ENCODE measurements at places on chromosomes 2 and 18.

- no peak for DNase-seq
These were observed 12.6 kb upstream of the SATB2 start for GRCh38 chr2:199470361-199470671.

DNA sequence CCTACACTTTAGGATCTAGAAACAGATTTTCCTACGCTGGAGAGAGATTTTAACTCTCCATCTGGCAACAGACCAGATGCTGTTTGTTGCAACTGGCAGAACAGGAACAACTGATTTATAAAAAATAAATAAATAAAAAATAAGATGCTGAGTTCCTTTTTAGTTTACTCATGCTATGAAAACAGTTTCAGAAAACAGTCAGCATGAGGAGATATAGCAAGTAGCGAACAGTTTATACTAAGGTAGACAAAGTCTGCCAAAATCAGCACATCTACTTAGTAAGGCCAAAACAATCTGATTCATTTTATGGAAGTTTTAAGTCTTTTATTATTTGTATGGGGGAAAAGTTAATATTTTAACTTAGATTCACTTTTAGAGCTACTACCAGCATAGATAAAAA is 974.0 kb upstream of the CNTNAP5 start:
- no peak for DNase-seq

DNA sequence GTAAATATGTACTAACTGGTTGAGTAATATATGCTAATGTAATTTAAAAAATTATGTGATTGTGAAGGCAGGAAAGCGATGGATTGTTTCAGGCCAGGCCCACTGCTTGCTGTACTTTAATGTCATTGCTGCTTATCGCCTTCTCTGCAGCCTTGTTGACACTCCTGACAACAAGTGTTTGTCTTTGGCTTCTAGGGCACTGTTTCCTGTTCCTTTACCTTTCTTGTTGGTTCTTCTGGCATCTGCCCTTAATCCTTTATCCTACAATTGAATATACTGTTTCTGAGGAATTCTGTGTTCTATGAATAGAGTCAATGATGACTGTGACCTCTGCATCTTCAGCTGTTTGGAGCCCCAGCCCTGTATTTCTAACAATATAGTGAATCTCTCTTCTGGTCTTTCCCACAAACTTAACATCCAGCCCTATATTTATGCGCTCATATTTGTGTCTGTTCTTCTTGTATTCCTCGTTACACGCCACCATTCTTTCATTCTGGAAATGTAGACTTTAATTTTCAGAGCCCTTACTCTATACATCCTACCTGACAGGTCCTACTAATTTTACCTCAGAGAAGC is 17.6 kb downstream of the ACSL3 start:
- DNase-seq: no peak

GRCh38 chr2:234869969-234870368 is 81.8 kb upstream of the SH3BP4 start:
- peak; percentile 43 for DNase-seq

- no peak for DNase-seq
These were observed 125.1 kb downstream of the AQP4 start for GRCh38 chr18:26740396-26740795.

DNA sequence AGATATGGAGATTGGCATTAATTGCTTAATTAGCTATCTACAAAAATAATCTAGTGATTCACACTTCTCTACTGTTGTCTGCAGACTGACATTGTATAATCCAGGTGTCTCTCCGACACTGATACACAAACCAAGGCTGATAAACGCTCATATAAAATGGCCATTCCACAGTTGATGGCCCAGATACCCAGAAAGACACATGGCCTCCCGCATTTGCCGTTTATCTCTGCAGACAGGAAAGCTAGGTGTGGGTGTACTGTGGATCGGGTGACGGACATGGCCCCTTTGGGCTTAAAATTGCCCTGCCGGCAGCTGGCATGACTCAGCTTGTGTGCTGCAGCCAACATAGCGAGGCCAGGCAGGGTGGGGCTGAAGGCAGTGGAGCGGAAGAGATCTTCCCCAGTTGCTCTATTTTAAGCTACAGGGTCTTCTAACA is 18.5 kb downstream of the PMAIP1 start:
- peak; percentile 66 for DNase-seq

DNA sequence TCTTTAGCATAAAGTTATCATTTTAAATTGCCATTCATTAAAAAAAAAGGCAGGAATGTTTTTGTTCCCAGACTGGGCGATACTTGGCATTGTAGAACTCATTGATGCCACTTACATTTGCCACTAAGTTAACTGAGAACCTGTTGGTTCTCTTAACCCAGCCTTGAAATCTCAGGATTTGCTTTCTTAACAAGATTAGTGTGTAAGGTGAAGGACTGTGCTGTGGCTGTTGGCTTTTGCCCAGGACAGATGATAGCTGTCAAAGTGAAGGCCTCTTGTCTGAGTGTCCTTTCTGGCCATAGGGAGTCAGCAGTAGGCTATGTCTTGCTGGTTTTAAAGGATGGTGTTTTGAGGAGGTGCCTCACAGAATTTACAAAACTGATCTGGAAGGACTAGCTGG is 2.6 kb downstream of the DPYSL5 start:
- DNase-seq: no peak

DNA sequence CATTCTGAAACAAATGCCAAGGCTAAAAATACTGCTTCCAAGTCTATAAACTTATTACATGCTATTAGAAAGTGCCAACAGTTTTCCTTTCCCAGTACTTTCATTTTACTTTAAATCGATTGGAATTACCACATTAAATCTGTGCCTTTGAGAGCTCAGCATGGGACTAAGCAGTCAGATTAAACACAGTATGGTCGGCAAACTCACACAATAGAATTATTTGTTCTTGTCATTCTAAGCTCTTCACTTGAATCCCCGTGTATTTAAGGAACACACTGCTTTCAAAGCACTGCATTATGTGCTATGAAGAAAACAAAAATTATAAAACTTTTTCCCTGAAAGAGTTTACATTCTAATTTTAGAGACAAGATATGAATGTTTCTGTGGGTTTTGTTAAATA is 444.4 kb upstream of the SLC39A10 start:
- no peak for DNase-seq

- DNase-seq: no peak
These were observed 182.6 kb downstream of the PID1 start for GRCh38 chr2:229088517-229088913.

GRCh38 chr2:74882299-74882687 is 48.4 kb downstream of the HK2 start:
- DNase-seq: no peak

DNA sequence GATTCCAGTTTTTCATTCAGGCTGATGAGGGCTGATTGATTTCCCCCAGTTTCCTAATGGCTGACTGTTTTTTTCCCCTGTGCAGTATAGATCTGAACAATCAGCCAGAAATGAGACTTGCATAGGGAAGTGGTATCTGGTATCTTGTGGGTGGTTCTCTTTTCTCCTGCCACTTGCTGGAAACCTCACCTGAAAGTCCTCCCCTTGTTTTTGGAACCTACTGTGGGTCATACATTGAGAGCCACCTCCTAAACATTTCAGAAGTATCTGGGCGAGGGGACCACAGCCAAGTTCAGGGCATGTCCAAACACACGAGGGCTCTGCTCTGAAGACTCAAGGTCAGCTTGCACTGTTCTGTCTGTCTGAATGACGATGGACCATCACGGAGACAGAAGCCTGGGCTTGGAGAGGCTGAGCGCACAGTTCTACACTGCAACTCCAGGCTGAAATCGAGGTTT is 19.3 kb downstream of the ALPK2 start:
- DNase-seq: no peak

- DNase-seq: no peak
These were observed 3.5 kb upstream of the KCNE4 start for GRCh38 chr2:223048519-223048918.

DNA sequence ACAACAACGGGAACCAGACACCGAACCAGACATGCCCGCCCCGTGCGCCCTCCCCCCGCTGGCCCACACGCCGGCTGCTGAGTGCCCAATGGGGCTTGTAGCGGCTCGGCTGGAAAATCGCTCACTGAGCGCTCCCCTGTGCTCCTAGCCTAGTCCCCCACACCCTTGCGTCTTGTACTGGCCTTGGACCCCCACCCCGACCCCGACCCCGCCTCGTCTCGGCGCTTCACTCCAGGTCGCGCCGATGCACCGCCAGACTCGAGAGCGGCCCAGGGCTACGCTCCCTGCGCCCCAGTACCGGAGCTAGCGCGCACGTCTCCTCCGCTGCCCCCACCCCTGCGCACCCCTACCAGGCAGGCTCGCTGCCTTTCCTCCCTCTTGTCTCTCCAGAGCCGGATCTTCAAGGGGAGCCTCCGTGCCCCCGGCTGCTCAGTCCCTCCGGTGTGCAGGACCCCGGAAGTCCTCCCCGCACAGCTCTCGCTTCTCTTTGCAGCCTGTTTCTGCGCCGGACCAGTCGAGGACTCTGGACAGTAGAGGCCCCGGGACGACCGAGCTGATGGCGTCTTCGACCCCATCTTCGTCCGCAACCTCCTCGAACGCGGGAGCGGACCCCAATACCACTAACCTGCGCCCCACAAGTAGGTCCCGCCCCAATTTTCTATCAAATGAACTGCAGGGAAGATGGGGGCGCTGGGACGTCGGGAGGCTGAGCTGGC is 1.5 kb downstream of the GAD1 start:
- no peak for DNase-seq

- DNase-seq: no peak
These were observed 156.1 kb upstream of the APCDD1 start for GRCh38 chr18:10298346-10298745.

- DNase-seq: no peak
These were observed 122.3 kb upstream of the FHL2 start for GRCh38 chr2:105521176-105521575.

DNA sequence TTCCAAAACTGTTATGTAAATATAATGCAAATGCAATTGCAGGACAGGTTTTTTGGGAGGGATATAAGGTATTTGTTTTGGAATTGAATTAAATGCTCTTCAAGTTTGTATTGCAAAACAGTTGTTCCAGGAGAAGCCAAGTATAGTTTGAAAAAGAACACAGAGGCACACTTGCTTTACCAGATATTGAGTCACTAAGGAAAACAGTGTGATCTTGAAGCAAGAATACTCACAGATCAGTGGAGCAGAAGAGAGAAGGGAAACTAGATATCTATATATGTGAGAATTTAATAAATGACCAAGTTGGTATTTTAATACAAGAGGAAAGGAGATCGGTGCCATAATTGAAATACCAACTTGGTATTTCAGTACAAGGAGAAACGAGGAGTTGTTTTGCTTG is 178.9 kb downstream of the CAPN13 start:
- no peak for DNase-seq

DNA sequence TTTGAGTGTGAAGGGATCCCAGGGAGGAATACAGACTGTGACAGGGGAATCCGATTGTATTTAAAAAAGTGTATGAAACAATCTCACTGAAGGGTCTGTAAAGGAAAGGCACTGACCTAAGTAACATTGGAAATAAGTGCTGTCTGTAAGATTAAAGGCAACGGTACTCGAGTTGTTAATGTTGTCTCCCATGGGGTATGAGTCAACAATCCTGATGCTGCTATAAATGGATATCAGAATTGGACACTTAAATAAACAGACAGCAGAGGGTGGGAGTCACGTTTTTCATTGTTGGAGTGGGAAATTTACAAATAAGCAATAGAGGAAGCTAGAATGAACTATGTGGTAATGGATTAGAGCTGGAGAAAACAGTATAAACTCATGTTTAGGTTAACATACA is 452.4 kb upstream of the RGPD4 start:
- DNase-seq: no peak

DNA sequence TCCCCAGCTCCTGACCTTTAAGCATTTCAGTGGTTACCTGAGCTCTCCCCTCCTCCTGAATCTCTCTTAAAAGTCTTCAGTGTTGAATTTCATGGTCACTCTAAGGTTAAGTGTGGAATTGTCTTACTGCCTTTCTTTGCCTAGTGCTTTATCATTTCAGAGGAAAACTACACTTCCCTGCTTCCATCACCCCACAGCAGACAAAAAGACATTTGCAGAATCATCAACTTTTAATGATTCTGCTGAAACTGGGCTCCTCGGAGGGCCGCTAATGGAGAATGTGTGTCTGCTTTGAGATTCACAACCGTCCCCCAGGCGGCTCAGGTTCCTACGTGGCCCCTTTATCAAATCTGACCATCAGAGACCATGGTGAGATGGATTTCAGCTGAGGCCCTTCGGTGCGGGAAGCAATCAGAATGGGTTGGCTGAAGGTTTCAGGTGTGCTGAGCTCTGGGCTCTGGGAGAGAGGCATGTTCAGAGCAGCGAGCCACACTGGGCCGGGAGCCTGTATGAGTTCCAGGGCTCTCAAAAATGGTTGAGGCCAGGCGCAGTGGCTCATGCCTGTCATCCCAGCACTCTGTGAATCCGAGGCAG is 41.9 kb upstream of the TBC1D8 start:
- DNase-seq: no peak

- no peak for DNase-seq
These were observed 230.4 kb upstream of the HS6ST1 start for GRCh38 chr2:128549094-128549493.

- no peak for DNase-seq
These were observed 1.6 kb upstream of the LRRFIP1 start for GRCh38 chr2:237625777-237626176.

GRCh38 chr2:46747297-46747818 is 168.2 kb downstream of the MCFD2 start:
- DNase-seq: no peak

- no peak for DNase-seq
These were observed 28.8 kb downstream of the PKDCC start for GRCh38 chr2:42076357-42077225.

DNA sequence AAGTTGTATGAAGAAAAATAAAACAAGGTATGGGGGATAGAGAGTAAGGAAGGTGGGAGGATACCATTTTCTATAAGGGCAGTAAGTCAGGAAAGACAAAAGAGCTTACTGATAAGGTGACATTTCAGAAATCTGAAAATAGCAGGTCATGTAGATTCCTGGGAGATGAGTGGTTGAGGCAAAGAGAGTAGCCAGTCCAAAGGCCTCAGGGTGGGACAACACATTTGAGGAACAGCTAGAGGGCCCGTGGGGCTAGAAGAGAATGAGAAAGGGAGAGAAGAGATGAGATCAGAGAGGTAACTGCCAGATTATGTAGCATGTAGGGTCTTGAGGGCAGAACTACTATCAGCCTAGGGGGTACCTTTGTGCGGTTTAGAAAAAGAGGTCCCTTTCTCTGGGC is 2.9 kb downstream of the CLHC1 start:
- no peak for DNase-seq
